AG09309 (cell line): ENCODE measurements at places on chromosomes 6 and 20.
A peak's percentile ranks its signal among the peaks of the same experiment; 100 is the strongest.

GRCh38 chr6:161220346-161220745 lies 53.5 kb downstream of the AGPAT4 start:
- DNase-seq: no peak

- DNase-seq: no peak
Observed at GRCh38 chr6:148649454-148649963, 97.3 kb upstream of the UST start.

DNA sequence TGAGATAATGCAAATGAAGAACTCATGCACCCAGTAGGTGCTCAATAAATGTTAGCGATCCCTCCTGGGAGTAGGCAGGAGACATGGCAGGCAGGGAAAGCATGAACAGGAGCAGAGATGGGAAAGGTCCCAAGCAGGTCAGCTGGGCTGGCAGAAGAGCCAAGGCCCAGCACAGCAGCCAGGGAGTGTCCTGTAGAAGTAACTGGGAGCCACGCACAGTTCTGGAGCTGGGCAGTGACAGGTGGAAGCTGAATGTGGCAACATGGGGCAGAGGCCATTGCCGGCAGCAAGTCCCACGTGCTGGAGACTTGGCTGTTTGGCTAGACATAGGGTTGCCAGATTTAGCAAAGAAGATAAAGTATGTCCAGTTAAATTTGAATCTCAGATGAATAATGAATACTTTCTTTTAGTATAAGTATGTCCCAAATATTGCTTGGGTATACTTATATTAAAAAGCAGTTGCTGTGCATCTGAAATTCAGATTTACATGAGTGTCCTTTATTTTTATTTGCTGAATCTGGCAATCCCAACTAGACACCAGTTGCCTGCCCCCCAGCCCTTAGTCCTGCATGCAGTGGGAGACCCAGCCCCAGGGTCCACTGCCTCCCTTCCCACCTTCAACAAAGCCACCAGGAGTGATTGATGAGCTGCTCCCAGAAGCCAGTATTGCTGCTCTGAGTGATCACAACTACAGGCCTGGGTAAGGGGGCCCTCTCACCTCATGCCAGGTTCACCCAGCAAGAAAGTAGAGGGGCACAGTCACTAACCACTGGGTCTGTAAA lies 3.7 kb upstream of the LPIN3 start:
- no peak for DNase-seq

DNA sequence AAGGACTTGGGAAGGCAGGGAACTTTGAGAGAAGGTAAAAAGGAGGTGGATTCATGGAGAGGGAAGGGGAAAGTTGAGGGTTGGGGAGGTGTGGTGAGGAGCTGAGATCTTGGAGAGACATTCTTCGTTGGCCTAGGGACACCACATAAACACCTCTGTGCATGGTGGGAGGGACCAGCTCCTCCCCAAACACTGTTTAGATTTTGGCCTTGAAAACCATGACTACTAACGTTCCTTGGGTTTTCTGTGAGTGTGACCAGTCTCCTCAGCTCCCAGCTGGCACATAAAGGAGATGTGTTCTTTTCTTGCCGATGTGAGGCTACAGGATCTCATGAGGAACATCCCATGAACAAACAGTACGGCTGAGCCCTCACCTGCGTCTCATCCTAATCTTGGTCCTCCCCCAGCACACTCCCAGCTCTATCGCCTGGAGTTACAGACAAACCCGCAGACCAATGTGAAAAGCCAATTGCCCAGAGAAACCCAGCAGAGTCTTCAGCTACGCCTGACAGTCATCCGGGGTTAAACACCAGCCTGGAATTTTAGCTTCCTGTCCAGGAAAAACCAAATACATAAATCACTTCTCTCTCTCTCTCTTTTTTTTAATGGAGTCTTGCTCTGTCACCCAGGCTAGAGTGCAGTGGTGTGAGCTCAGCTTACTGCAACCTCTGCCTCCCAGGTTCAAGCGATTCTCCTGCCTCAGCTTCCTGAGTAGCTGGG lies 22.0 kb upstream of the DDR1 start:
- DNase-seq: no peak

GRCh38 chr6:19835605-19836004 lies 1.6 kb upstream of the ID4 start:
- no peak for DNase-seq

GRCh38 chr20:50172347-50173013 lies 18.1 kb upstream of the CEBPB start:
- DNase-seq: no peak

DNA sequence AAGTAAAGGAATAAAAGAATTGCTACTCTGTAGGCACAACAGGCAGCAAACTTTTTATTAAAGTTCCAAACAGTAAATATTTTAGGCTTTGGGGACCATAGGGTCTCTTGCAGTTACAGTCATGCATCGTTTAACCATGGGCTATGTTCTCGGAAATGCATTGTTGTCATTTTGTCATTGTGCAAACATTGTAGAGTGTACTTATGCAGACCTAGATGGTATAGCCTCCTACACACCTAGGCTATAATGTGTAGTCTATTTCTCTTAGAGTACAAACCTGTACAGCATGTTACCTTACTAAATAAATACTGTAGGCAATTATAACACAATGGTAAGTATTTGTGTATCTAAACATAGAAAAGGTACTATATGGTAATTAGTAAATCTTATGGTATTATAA lies 54.7 kb downstream of the CDS2 start:
- DNase-seq: no peak

- DNase-seq: no peak
Observed at GRCh38 chr6:34391786-34392496, 528 bp downstream of the NUDT3 start.

GRCh38 chr6:76553256-76553655 lies 480.8 kb upstream of the IMPG1 start:
- DNase-seq: no peak

- no peak for DNase-seq
Observed at GRCh38 chr6:165055231-165055630, 254.2 kb downstream of the C6orf118 start.

DNA sequence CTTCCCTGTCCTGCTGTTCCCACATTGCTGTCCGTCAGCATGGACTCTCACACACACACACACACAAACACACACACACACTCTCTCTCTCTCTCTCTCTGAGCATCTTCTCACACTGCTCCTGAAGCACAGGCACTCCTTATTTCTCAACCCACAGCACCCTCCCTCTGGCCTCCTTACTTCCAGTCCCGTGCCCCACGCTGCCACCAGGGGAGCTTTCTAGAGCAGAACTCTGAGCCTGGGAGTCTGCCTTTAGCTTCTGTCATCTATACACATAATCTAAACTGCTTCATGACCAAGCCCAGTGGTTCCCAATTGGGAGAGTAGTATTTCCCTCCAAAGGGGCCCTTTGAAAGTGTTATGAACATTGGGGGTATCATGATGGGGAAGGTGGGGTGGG lies 29.1 kb downstream of the HECA start:
- no peak for DNase-seq

- DNase-seq: peak; percentile 39
Observed at GRCh38 chr6:82118150-82118562, 129.4 kb downstream of the IBTK start.

DNA sequence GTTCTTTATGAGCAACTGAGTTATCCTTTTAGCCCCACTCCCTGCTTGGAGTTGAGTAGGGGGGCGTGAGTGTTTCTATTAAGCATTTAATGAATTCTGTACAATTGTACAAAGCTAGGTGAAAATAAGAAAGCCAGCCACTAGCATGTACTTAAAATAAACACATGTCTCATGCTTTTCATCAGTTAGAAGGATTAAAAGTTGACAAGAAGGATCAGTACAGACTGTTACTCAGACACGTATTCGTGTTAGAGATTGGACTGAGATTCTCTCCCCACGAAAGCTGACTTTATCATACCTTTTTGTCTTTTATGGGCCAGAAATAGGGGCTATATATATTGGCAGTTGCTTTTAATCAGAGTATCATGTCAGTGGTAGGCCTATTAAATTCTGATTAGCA lies 1.7 kb downstream of the HSF2 start:
- DNase-seq: no peak

GRCh38 chr20:41086402-41087324 lies 50.7 kb upstream of the PLCG1 start:
- DNase-seq: no peak

- DNase-seq: no peak
Observed at GRCh38 chr20:846894-847278, 13.4 kb downstream of the FAM110A start.
